ENCODE measurements at places on chromosomes 5 and 9. TPM values are rescaled to one million over a fixed set of nuclear protein-coding genes. Genes with fewer than 3 reads are reported as not detected.

DNA sequence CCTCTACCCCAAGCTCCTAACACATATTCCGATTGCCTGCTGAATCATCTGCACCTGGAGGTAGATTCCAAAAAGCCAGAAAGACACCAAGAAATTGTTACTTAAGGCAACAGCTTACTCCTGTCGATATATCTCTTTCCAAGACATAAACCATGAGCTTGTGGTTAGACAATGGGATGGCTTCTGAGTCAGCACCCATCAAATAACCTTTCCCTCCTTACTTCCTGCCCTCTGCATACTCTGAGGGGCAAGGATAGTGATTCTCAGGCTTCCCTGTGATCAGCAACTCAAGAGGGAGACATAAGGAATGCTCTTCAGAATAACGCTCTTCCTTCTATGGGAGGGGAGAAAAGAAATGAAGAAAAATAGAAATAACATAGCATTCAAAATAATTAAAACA, 70.9 kb downstream of the TMEM215 start:
- no peak overlapping the region for H3K27ac ChIP-seq
- no peaks in the 10 kb centered on the region for H3K36me3 ChIP-seq
- no peak overlapping the region for H3K4me3 ChIP-seq

- H3K27ac ChIP-seq: no peak overlapping the region
- H3K4me1 ChIP-seq: peaks cover 7% of the 10 kb centered on the region
- no peak for DNase-seq
- H3K27me3 ChIP-seq: no peaks in the 10 kb centered on the region
- H3K36me3 ChIP-seq: no peaks in the 10 kb centered on the region
Observed at GRCh38 chr9:89719202-89719601, 114.4 kb downstream of the GADD45G start.

The WNT8A gene
- not detected for total RNA-seq

GRCh38 chr5:96628406-96628805, 33.8 kb upstream of the CAST start:
- no peaks in the 10 kb centered on the region for H3K36me3 ChIP-seq
- no peak overlapping the region for H3K4me3 ChIP-seq
- DNase-seq: no peak
- no peak overlapping the region for H3K27ac ChIP-seq

The HTR1A gene
- total RNA-seq: not detected

DNA sequence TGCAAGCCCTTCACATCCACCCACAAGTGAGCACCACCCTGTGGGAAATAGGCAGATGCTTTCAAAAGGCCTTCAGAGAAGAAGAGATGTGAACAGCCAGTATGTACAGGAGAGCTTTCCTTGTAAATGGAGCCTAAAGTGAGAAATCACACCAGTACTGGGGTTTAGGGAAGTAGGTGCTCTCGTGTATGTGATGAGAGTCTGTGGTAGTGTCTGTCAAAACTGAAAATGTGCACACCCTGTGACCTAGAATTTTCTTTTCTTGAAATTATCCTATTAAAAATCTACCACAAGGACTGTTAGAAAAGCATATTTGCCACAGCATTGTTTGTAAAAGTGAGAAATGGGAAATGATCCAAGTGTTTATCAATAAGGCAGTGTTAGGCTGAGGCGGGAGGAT, 16.6 kb downstream of the OTULINL start:
- peak overlapping the region; percentile 28 for H3K27ac ChIP-seq
- H3K4me1 ChIP-seq: peaks cover 51% of the 10 kb centered on the region
- H3K27me3 ChIP-seq: no peaks in the 10 kb centered on the region
- H3K4me3 ChIP-seq: no peak overlapping the region
- no peaks in the 10 kb centered on the region for H3K36me3 ChIP-seq

The AHRR gene
- total RNA-seq: 27.8 TPM
